ENCODE measurements at places on chromosomes 11 and 22.

GRCh38 chr11:72048766-72049460 is 31.4 kb downstream of the NUMA1 start:
- no peak for DNase-seq

GRCh38 chr22:44603767-44604166 is 98.2 kb upstream of the PRR5 start:
- no peak for DNase-seq

GRCh38 chr22:39545386-39546365 is 13.1 kb upstream of the RPS19BP1 start:
- no peak for DNase-seq

- DNase-seq: no peak
Observed at GRCh38 chr11:37861671-37862070, 1263.6 kb upstream of the RAG2 start.

- DNase-seq: no peak
Observed at GRCh38 chr11:82261367-82261766, 472.3 kb downstream of the FAM181B start.

DNA sequence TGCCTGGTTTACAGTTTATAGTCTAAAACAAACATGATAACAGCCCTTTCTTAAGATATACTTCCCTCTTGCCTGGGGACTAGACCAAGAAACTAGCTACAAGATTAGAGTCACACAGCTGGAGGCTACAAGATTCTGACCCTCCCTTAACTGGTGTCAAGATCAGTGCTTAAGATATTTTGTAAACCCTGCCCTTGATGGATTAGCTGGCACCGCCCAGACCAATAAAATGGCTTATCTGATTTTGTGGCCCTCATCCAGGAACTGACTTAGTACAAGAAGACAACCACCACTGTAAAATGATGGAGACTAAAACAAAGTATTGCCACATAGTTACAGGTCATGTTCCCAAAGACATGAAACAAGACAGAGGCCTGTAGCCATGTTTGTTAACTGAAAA is 53.4 kb downstream of the FAM181B start:
- DNase-seq: no peak

DNA sequence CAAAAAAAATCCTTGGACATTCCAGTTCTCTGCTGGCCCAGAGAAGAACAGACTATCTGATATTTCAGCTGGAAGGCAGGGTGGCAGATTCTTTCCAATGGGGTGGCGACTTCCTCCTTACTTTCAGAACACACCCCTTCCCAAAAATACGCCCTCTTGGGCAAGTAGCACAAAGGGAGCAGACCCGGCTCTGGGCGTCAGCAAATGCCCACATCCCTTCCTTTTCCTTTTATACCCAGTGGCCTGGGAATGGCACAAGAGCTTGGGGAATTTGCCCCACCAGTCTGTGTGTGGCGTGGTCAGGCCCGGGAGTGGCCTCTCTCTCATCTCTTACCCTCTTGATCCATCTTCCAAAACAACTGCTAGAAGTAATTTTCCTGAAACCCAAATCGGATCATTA is 33.0 kb upstream of the NUP160 start:
- no peak for DNase-seq

DNA sequence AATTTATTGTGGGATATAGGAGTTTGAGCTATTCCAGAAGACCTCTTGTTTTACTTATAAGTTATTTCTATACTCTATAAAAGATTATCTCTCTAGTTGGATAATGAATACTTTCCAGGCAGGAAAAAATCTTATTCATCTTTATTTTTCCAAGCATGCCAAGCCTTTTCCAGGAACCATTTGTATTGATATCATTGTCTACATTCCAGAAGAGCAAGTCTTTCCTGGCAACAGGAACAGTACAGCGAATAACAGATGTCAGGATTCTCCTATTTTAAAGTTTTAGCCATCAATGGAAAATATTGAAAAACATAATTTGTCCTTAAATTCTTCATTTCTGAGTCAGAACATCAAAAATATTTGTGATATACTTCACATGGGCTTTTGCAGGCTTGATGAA is 5.2 kb upstream of the NXPE1 start:
- DNase-seq: no peak

DNA sequence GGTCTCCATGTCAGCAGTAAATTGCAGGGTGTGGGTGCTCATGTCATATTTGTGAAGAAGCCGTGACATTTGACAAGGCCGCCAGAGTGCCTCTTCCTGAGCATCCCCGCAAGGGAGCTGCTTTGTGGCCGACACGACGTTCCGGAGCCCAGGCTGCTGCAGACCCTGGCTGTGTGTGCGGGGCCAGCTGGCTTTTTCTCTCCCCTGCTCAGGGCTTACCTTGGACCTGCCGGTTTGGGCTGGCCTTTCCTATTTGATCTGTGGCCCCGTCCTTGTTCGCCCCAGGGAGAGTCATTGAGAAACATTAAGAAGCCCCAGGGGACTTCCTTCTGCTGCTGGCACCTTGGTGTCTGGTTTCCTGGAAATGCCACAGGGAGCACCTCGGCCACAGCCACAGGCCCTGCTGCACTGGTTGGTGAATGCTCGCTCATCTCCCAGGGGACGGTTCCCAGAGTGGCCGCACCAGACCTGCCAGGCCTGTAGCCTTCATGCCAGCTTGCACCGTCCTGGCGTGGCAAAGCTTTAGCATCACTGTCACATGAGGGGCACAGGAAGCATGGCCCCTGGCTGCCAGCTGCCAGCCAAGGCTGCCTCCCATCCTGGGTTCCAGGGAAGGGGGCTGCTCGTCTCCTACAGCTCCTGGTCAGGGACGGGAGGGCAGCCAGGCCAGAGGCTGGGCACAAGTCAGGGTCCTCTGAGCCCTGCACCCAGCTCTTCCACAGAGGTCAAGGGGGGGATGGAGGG is 5.4 kb downstream of the GRK2 start:
- DNase-seq: no peak

GRCh38 chr11:69380921-69381581 is 87.1 kb downstream of the MYEOV start:
- DNase-seq: no peak

- DNase-seq: no peak
Observed at GRCh38 chr11:31045335-31045734, 324.2 kb downstream of the DCDC1 start.

DNA sequence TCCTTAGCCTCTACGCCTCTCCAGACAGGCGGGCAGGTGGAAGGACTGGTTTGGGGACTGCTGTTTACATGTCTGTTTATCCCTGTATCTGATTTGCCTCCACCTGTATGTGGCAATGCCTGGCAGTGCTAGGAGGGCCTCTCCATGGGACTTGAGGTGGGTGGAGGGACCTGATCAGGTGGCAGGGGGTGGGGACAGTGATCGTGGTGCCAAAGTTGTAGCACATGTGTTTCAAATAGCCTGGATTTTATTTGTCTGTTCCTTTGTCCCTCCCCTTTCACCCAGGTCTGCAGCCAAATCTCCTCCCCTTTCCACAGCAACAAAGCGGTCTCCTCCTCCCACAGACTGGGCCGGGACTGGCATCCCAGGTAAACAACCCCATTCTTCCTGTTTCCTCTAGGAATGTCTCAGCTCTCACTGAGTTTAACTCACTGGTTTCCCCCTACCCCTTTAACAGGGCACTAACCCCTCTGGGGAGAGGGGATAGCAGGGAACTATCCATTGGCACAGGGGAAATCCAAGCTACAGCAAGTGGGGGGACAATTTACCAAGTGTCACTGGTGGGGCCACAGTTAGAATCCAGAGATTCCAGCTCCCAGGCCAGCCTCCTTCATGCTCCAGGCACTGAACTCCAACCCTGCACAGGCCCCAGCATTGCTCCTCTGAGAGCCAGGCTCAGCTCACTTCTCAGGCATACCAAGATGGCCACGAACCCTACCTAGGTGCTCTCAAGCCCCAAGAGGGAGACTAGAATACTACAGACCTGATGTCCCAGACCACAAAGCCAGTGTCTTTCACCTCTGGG is 22.9 kb upstream of the TLCD5 start:
- no peak for DNase-seq

DNA sequence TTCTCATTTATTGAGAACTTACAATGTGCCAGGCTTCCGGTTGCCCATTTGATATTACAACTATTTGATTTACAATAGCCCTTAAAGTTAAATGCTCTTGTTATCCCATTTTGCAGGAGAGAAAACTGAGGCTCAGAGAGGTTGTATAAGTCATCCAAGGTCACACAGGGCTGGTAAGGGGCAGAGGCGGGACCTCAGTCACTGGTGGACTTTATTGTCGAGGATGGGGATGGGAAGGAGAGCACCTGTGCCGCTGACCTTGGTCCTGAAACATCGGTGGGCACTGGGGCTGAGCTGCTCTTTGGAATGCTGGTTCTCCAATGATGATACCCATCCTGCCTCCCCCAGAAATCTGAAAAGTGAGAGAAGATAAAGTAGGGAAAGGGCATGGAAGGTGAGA is 265.4 kb downstream of the MIAT start:
- DNase-seq: no peak

DNA sequence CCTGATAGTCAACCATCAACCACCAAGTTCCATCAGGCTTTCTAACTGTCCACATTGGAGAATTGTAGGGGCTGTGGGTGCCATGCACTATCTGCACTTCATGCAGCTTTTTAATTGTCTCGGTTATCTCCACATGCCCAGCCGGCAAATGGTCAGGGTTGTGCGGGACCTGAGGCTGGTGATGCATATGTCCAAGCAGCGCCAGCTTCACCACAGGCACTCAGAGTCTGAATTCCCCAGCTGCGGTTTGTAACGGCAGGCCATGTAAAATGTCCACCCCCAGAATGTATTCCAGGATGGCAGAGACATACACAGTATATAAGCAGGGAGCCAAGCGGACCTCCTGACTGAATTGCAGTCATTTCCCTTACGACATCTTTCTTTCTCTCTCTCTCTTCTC is 435.6 kb downstream of the DYNC2H1 start:
- DNase-seq: no peak

GRCh38 chr11:39365809-39366436 is 2093.5 kb downstream of the LRRC4C start:
- DNase-seq: no peak

DNA sequence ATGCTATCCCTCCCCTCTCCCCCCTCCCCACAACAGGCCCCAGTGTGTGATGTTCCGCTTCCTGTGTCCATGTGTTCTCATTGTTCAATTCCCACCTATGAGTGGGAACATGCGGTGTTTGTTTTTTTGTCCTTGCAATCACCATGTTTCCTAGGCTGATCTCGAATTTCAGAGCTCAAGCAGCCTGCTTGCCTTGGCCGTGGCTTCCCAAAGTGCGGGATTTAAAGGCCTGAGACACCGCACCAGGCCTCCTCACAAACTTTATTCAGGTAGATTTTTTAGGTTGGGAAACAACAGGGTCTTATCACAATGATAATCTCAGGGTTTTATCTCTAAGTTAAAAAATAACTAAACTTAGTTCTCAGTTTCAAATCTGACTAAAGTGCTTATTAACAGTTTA is 125.4 kb downstream of the LUZP2 start:
- DNase-seq: no peak

- no peak for DNase-seq
Observed at GRCh38 chr22:32576553-32577253, 102.1 kb downstream of the FBXO7 start.

DNA sequence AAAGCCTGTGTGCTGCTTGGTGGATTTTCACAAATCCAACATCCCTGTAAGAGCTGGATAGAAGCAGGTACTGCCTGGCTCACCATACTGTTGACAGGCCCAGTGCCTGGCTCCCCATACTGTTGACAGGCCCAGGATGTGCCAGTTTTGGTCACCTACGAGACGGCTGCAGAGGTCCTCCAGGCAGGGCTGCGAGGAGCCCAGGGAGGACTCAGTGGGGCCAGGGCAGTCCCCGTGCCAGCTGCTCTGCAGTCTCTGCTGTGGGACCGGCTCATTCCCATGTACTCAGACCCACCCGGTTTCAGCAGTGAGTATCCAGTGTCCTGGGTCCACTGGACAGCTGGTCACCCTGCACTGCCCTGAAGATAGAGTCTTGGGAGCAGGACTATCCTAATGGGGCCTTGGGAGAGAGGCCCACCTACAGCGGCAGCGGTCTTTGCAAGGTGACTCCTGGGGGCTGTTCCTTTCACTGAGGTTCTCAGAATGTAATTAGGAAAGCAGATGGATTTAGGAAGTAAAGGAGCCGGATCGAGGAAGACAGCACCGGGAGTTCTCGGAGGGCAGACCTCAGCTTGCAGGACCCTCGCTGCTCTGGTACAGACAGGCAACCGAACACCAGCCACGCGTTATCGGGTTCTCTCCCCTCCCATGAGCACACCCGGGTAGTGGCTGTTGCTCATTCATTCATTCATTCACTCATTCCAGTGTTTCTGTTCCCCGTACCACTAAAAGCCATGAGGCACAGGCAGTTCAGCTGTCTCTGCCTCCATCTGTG is 106.1 kb downstream of the CTTN start:
- no peak for DNase-seq

- no peak for DNase-seq
Observed at GRCh38 chr11:67519726-67520125, 3.5 kb downstream of the CABP2 start.

DNA sequence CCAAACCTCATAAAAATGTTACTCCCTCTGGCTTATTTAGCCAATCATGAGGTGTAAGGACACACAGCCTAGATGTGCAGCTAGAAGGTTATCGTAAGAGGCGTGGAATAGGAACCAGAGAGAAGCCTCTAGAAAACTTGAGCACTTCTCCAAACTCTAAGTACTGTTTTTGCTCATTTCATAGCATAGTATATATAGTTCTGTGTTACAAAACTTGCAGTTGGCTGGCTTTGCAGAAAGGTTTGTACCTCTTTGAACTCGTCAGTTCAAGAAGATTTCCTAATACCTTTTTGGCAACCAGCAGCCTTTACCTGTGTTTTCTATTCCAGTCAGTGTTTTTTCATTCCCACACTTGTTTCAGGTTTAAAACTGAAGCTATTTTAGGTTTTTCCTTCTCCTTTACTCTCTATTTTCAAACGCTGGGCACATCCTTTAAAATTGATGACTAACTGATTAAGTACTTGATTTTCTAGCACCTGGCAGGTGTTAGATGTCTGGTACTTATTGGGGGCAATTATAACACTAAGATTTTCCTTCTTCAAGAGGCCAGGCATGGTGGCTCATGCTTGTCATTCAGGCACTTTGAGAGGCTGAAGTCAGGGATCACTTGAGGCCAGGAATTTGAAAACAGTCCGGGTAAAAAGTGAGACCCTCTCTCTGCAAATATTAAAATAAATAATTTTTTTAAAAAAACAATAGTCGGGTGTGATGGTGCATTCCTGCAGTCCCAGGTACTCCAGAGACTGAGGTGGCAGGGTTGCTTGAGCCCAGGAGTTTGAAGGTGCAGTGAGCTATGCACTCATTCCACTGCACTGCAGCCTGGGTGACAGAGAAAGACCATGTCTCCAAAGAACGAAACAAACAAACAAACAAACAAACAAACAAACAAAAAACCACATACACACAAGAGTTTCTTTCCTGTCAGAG is 125.2 kb downstream of the LRRC4C start:
- no peak for DNase-seq

GRCh38 chr22:26476705-26477340 is 6.8 kb downstream of the HPS4 start:
- no peak for DNase-seq

DNA sequence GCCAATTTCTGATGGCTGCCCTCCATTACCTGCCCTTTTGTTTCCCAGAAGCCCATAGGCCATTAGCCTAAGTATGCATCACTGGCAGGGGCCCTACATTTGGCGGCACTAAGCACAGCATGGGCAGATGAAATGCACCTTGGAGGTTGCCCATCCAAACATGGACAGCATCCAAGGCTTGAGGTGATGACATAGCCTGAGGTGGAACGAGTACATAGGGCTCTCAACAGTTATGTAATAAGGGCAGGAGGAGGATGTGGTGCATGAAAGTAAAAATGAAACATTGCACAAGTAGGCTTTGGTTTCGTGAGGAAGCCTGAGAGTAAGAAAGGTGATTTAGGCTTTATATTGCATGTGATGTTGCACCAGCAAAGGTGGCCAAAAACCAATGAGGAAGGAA is 148.1 kb downstream of the FAM76B start:
- no peak for DNase-seq

GRCh38 chr11:77410076-77410827 is 63.6 kb downstream of the PAK1 start:
- DNase-seq: no peak

Data from NCI-H1930 (cell line).